ENCODE measurements at places on chromosomes 16 and 17.

- H3K27ac ChIP-seq: no peak overlapping the region
- no peaks in the 10 kb centered on the region for H3K36me3 ChIP-seq
- no peaks in the 10 kb centered on the region for H3K4me1 ChIP-seq
- DNase-seq: no peak
- H3K4me3 ChIP-seq: no peak overlapping the region
Observed at GRCh38 chr17:1169221-1169928, 10.4 kb downstream of the ABR start.

- H3K4me3 ChIP-seq: no peak overlapping the region
- no peak for DNase-seq
- H3K4me1 ChIP-seq: no peaks in the 10 kb centered on the region
- no peaks in the 10 kb centered on the region for H3K36me3 ChIP-seq
- H3K27ac ChIP-seq: no peak overlapping the region
Observed at GRCh38 chr17:14693382-14693781, 392.5 kb downstream of the HS3ST3B1 start.

DNA sequence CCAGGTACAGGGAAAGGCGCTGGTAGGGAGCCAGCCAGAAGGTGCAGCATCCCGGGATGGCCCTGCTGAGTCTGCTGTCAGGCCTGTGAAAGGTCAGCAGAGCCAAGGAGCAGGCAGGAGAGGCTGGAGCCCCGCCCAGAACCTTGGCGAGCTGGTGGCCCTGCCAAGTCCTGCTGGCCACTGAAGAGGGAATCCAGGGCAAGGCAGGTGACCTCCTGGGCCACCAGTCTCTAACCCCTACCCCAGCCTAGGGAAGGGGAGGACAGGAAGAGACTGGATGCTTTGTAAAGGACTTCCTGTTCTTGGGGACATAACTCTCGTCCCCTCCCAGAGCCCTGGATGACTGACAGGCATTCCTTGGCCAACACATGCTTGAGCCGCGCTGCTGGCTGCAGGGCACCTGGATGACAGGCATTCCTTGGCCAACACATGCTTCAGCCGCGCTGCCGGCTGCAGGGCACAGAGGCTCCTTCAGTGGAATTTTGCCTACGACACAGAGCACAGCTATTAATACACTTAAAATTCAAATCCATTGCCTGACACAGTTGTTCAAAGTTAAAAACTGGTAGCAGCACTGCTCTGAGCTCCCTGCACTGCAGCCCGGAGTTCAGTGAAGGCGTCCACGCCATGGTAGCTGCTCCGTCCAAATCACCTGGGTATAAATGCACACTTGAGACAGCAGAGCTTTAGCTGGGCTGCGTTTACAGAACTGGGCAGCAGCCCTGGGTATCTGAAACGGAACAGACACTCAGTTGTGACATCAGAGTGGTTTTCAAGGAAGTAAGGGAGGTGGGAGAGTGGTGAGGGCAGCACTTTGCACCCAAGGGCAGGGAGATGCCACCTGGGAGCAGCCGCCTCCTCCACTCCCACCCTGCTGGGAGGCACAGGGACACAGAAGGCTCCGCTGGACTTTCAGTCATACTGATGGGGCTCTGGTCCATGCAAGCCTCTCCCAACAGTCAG is 2.0 kb upstream of the BRICD5 start:
- H3K4me1 ChIP-seq: peaks cover 22% of the 10 kb centered on the region
- no peaks in the 10 kb centered on the region for H3K27me3 ChIP-seq
- peaks cover 5% of the 10 kb centered on the region for H3K36me3 ChIP-seq
- no peak for DNase-seq
- peak overlapping the region; percentile 94 for H3K4me3 ChIP-seq

- H3K27ac ChIP-seq: no peak overlapping the region
- DNase-seq: no peak
- no peaks in the 10 kb centered on the region for H3K27me3 ChIP-seq
- no peaks in the 10 kb centered on the region for H3K36me3 ChIP-seq
- no peaks in the 10 kb centered on the region for H3K4me1 ChIP-seq
Observed at GRCh38 chr16:68936736-68937631, 93.7 kb downstream of the TANGO6 start.

DNA sequence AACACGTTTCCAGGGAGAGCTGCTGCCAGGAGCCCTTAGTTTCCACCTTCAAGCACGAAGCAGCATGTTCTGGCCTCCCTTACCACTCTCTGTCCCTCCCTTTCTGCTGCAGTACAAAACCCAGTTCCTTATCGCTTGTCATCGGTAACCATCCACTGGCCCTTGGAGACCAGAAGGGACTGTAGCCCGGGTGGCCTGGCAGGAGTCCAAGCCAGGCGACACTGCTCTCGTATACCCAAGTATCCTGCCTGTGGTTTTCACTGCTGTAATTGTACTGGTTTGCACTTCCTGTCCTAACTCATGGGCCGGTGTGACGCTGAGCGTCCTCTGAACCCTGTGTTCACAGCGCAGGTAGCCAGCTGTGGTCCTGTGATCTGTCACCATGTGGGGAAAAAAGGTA is 81.1 kb downstream of the MAF start:
- no peak overlapping the region for H3K27ac ChIP-seq
- H3K27me3 ChIP-seq: no peaks in the 10 kb centered on the region
- H3K4me1 ChIP-seq: no peaks in the 10 kb centered on the region
- no peak for DNase-seq

All from cardiac muscle cell (in vitro differentiated cells and primary cell).